ENCODE measurements at places on chromosomes 16 and 17.

DNA sequence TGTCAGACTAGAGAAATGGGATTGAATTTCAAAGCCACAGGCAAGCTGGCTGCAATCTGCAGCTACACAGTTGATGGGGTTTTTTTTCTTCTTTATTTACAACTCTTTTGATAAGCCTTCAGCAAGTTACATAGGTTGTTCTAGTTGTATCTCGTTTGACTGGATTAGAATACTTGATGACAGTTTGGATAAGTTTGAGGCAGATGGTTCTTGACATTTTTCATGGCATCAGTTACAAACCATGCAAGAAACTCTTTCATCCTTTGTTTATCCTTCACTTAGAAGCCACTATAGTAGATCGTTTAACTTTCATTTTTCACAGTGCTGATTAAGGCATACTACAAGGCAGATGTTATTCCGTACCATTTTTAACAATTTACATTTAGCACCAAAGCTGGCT is 238.9 kb downstream of the TOX3 start:
- DNase-seq, result no peak

- no peak for DNase-seq
These were observed 143.9 kb downstream of the CMIP start for GRCh38 chr16:81588326-81589081.

GRCh38 chr17:68731465-68731864 is 130.3 kb upstream of the FAM20A start:
- no peak for DNase-seq

- peak; percentile 75 for DNase-seq
These were observed at the start of gene CACNA1G for GRCh38 chr17:50560185-50560824. CACNA1G (plus strand) TSS chr17:50560715; CDS start chr17:50561460, 745 bp downstream.

DNA sequence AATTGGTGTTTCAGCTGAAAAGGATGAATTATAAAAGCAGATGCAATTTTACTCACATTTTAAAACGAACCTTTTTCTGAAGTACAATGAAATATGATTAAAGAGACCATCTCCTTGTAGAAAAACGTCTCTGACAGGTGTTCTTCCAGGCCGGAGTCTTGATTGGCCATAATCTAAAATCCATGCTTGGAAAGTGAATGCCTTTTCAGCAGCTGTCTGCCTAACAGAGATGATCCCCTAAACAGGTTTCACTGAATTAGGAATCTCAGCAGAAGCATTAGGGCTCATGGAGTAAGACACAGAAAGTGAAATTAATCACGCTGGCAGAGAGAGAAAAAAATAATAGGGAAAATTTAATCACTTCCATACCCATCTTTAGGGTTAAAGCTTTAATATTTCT is 39.3 kb upstream of the IRX5 start:
- no peak for DNase-seq

GRCh38 chr17:50922107-50922506 is 56.0 kb upstream of the TOB1 start:
- no peak for DNase-seq

DNA sequence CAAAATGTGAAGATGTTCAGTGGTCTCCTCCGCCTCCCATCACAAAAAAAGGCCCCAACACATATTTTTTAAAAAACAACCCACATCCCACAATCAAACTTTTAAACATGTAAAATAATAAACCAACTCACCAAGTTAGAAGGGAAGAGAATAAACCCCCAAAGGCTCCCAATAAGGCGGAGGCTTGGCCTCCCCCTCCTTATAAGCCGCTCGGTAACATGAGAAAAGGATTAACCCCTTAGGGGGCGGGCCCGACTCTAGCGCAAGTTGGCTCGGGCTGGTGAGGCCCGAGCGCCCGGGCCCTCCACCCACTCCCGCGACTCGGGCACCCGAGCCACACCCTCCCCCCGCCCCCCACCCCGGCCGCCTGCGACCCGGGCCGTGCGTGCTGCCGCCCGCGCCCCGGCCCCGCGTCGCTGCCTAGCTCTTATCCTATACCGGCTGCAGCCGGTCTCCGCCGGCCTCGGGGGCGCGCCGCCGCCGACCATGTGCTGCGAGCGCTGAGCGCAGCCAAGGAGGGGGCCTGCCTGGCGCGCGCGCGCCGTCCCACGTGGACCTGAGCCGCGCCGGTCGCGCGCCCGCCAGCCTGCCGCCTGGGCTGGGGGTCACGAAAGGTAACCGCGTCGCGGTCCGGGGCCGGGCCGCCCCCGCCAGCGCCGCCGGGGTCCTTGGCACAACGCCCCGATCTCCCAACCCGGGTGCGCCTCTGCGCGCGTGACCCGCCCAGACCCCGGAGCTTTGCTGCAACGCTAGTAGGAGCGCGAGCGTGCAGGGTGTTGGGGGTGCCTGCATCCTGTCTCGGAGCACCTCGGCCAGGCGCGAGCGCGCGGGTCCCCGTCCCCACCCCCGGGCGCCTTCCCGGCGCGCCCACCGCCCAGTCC is at the start of the genes ARSG and SLC16A6:
Gene ARSG (plus strand): TSS at position 541 of the 881 bp plus-strand sequence. CDS start 15,999 bp downstream, outside the sequence.
Gene SLC16A6 (minus strand): TSS at position 173 of the 881 bp plus-strand sequence. CDS start 12,807 bp downstream, outside the sequence.
- DNase-seq, result peak; percentile 79

- no peak for DNase-seq
These were observed 36.6 kb downstream of the FAM20A start for GRCh38 chr17:68564415-68565111.

DNA sequence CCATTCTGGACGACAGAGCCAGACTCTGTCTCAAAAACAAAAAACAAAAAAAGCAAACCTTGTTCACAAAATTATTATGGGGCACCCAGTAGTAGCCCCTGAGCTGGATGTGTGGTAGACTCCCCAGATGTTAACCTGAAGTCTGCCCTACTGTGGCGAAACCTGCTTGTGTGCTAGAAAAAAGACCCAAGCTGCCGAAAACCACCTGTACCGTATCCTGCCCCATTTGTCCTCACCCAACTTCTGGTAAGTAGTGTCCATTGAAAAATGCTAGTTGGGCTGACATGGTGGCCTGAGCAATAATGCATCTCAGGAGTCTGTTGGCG is 9.1 kb downstream of the RMI2 start:
- no peak for DNase-seq

DNA sequence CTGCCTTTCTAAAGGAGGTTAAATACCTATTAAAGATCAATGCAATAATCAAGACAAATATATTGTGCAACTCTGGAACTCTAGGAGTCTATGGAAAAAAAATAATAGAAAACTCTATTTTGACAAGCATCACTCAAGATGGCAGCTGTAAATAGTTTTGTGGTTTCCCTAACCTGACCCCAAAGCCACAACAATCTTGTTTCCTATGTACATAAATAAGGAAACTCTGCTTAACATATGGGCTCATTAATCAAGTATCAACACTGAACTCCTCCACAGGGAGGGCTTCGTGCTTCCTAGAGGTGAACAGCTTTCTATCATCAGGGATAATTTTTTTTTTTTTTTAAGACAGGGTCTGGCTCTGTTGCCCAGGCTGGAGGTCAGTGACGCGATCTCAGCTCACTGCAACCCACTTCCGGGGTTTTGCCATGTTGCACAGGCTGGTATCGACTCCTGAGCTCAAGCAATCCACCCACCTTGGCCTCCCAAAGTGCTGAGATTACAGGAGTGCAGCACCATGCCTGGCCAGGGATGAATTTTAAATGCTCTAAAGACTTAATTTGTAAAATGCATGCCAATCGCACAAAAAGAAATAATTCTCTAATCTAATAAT is 42.5 kb downstream of the ARHGAP17 start:
- DNase-seq, result no peak

- DNase-seq, result no peak
These were observed 12.0 kb downstream of the CA4 start for GRCh38 chr17:60161598-60162330.

GRCh38 chr16:10619271-10619849 is 39.0 kb upstream of the EMP2 start:
- DNase-seq, result no peak

DNA sequence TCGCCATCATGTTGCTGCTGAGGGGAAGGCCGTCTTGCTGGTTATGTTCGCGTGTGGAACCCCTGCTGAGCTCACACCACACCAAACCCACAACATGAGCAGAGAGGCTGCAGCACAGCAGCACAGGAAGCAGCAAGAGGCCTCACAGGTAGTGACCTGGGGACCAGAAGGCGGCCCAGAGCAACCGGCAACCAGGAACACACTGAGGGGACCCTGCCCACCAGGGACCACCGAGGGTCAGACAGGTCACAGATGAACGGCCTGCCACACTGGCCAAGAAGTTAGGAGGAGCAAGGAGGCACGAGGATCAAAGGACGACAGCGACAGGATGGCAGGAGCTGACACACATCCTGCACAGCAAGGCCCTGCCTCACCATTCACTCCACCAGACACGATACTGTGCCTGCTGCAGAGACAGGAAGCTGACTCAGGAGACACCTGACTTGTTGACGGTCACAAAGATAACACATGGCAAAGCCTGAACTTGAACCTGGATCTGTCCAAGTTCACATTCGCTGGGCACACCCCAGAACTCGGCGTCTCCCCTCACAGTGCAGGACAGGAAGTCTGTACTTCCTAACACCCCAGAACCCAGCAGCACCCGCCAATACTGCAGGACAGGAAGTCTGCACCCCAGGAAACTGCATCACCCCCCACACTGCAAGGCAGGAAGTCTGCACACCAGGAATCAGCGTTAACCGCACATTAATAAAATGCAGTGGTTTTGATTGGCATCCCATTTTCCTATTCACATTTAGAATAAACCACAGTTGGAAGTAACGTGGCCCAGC is 98.5 kb downstream of the ZNF778 start:
- DNase-seq, result peak; percentile 68

DNA sequence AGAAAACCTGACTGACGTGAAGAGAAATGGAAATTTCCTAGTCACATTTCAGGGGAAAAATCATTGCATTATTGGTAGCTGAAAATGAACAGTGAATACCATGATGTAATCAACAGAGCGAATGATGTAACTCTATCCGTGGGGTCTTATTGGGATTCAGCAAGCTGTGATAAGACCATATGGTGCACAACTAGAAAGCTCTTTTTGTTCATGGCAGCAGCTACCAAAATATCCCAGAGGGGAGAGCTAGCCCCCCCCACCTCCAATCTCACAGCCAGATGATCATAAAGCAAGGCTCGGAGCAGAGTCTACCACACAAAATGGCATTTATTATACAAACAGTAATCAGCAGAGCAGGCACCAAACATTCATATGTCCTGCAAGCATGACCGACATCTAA is 22.2 kb upstream of the DNAH17 start:
- DNase-seq, result no peak

DNA sequence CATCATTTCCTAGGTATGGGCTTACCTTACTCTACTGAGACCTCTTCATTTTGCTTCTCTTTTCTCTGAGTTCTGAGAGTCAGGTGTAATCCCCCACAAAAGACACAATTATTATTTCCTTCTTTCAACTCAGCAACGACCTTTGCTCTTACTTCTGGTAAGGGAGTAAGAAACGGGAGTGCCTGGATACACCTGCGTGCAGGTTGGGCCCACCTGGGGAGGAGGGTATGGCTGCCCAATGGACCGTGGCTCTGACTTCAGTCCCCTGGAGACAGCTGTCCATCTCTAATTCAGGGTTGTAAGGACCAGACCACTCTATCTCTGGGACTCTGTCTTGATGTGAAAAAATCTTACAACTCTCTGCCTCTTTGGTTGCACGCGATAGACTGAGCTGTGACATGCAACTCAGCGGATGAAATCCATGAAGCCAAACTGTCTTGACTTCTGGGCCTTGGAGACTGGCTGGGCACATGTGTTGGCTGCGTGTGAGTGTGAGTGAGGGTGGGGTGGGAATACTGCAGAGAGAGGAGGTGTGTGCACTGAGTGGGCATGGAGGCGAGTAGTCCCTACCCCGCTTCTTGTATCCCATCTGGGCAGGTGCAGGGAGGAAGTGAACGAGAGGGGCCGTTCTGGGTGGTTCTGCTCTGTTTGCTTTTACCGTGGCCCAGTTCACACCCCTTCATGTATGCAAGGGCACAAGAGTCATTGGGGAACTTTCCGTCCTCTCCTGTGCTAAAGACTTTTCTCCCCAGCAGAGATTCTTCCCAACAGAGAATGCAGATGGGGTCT is 1.2 kb downstream of the TMEM238L start:
- no peak for DNase-seq

DNA sequence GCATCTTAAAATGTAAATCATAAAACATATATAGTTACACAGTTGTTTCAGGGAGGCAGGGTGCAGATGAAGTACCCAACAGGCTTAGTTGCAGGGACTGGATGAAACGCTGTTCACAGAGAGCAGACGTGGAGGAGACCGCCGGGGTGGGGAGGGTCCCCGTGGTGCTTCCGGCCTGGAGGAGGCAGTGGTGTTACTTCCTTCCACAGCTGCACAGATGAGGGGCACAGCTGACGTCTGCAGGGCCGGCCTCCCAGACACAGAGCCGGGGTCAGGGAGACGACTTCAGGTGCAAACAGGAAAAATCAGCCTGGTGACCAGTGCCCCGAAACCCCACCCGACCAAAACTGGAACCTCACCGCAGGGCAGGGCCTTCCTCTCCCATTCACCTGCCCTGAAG is 17.1 kb downstream of the SPIRE2 start:
- no peak for DNase-seq

DNA sequence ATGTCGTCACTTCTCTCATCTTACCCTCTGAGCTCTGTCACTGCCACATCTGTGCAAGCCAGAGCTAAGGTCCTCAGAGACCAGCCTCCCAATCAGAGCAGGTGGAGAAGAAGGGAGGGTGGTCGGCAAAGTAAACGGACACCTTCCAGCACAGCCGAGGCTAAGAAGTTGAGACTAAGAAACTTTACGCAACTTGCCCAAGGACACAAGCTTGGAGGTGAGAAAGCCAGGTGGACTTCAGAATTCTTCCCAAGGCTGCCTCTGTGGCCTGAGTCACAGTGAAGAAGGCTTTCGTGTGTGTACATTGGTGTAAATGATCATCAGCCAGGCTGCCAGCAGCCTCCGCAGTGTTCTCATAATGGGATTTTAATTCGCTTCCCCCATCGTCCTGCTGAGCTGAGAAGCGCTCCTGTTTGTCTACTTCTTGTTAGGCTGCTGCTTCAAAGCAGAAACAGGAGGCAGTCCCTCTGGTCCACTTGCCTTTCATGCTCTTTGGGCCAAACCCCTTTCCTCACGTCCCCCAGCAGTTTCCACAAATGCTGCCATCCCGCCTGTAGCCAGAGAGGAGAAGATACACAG is 125.0 kb upstream of the RPL38 start:
- DNase-seq, result no peak

- no peak for DNase-seq
These were observed 1.3 kb downstream of the WNK4 start for GRCh38 chr17:42781639-42782165.

DNA sequence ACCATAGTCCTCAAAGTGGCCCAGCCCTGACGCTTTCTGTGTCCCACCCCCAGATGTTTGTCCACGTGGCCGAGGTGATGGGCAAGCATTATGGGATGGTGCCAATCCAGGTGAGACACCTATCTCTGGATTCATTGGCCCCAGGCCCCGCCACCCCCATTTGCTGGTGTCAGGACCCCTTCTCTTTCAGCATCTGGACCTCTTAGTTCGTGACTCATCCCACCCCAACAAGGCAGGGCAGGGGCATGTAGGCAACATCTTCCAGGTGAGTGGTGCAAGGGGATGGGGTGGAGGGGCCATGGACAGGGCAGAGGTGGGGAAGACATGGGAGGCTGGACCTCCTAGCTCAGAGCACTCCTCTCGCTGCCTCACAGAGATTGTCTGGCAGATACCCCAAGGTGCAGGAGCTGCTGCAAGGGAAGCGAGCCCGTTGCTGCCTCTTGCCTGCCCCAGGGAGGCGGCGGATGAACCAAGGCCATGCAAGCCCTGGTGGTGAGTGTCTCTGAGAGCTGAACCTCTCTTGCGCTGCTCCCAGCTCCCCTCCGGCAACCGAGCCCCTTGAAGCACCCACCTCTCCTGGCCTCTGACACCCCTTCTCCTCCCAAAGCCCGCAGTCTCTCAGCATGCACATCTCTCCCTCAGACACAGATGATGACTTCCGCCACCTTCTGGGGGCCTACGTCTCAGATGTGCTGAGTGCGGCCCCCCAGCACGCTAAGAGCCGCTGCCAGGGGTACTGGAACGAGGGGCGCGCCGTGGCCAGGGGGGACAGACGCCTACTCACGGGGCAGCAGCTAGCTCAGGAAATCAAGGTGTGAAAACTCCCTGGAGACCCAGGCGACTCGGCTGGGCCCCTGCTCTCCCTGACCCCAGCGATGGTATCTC is 3.6 kb downstream of the RNF112 start:
- DNase-seq, result no peak

Data from activated T-helper 1 cell treated with Interleukin-2 at 50 U/mL for 16 hours (primary cell).